ENCODE measurements at places on chromosomes 11 and 22.

GRCh38 chr22:38414009-38414395 is 41.0 kb downstream of the KCNJ4 start:
- DNase-seq = no peak

DNA sequence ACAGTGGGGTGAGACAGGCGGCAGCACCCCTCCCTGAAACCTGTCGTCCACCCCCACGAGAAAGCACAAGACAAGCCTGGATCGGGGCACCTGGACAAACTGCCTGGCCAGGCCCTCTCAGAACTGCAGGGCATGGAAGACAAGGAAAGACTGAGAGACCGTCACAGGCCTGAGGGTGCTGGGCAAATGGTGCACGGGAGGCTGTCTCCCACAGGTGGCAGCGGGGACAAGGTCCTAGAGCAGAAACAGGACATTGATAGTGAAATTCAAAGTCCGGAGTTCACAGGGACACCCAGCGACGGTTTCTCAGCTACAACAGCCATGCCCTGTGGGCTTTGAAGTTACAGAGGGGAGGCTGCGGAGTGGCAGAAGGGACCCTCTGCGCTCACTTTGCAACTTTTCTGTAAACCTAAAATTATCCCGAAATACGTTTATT is 20.6 kb downstream of the DRD4 start:
- DNase-seq = no peak

- DNase-seq = no peak
These were observed 34.5 kb downstream of the WT1 start for GRCh38 chr11:32400670-32401369.

DNA sequence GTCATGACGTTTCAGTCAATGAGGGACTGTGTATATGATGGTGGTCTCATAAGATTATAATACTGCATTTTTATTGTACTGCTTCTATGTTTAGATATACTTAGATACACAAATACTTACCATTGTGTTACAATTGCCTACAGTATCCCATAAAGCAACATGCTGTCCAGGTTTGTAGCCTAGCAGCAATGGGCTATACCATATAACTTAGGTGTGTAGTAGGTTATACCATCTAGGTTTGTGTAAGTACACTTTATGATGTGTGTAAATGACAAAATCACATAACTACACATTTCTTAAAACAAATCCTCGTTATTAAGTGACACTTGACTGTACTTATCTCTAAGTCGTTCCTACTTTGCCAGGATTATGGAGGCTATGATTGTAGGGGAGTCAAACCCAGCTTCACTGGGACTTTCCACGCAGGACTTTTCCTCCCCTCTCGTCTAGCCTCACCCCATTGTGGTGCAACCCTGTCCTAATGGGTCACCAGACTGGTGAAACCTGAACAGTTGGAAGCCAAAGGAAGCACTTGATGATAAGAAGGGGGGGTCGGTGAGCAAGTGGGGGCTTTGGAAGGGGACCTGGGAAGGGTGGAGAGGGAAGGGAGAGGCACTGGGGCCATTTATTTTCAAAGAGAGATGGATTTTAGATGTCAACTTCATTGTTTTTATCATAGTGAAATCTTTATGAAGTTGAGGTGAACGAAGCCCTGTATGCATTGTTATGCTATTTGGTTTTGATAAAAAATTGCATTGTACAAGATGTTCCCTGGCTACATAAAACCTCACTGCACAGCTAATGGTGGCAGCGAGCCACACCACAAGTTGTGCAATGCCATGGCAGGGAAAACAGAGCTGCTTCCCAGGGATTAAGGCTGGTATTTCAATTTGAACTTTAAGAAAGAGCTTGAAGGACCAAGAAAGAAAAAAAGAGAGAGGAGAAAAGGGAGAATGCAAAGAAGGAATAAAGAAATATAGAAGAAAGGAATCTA is 129.1 kb downstream of the EHF start:
- no peak for DNase-seq

- no peak for DNase-seq
These were observed 53.4 kb downstream of the FAM181B start for GRCh38 chr11:82680252-82680651.

DNA sequence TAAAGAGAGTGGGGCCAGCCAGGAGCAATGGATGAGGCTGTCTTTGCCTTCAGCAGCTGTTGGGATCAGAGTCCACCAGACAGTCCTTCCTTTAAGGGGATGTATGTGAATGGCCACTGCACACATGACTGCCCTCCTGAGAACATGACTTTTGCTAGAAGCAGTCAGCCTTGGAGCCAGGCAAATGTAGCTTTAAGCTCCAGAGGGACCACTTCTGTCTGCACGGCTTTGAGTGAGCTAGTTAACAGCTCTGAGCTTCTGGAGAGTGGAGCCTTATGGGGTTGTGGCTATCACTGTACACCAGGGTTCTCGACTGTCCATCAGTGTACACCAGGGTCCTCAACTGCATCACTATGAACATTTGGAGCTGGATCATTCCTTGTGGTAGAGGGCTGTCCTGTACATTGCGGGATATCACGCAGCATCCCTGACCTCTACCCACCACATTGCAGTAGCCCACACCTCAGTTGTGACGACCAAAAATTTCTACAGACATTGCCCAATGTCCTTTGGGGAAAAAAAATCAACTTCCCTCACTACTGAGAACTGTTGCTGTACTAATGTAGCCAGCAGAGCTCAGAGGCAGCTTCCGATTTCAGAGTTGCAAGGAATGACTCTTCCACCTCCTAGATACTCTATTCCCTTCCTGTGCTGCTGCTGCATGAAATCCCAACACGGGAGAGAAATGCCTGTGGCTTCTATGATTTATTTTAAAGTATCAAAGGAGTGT is 169.4 kb downstream of the MYO18B start:
- DNase-seq = no peak

GRCh38 chr11:75525433-75526191 is at the start of gene GDPD5:
Gene GDPD5, minus strand, starts transcription at chr11:75525941. Its CDS starts 48,206 bp downstream, at chr11:75477735.
- DNase-seq = peak; percentile 67

DNA sequence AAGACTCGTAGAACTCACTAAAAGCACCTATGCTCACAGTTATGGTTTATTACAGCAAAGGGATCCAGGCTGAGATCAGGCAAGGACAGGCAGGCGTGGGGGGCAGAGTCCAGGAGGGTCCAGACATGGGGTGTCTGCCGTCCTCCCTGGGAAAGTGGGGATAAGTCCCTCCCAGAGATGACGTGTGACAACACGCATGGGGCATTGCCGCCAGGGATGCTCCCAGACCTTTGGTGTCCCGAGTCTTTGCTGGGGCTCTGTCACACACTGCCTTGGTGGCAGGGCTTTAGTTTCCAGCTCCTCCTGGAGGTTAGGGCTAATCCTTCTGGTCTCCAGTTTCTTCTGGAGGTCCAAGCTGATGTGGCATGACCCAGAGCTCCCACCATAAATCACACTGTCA is 226.7 kb downstream of the CTTN start:
- no peak for DNase-seq

DNA sequence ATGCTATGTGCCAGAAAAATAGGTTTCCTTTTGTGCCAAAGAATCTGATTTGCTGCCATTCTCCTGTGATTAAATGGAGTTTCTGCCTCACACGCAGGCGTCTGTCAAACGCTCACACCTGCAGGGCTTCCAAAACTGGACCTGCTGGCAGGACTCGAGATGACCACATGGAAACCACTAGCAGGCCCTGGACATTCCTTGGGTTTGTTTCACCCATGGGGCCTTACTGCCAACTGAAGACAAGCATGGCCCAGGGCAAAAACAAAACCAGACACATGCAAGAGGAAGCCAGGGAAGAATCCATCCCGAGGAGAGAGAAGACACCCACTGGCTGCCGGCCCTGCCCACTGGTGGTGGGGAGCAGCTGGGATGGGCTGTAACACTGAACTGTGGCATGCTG is 55.9 kb upstream of the MN1 start:
- DNase-seq = no peak

GRCh38 chr11:93733474-93733873 is 7.8 kb downstream of the TAF1D start:
- no peak for DNase-seq

GRCh38 chr22:22111267-22111751 is 128.7 kb upstream of the TOP3B start:
- no peak for DNase-seq

DNA sequence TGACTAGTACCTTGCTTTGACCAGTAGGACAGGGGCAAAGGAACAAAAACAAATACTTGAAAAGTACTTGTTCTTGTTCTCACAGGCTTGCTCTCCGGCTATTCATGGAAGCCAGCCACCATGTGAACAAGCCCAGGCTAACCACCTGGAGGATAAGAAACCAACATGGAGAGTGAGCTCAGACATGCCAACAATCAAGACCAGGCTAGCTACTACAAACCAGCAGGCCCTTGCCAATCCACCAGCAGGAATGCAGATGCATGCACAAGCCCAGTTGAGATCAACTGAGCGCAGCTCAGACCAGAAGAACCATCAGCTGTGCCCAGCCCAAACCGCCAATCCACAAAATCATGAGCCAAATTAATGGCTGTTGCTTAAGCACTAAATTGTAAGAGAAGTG is 180.1 kb upstream of the ISX start:
- no peak for DNase-seq

DNA sequence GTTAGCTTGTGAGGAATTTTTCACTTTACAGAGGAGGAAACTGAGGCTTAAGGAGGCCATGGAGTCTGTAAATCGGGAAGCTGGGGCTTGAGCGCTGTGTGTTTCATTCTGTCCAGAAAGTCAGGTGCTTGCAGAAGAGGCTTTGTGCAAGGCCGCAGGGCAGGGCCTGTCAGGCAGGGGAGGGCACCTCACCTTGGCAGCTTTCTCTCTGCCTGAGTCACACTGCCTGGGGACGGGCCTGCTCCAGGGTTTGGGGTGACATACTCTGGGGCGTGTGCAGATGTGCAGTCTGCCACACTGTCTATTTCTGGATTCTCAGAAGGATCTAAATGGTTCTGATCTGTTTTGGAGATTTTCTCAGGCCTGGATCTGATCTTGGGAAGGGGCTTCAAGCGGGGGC is 8.4 kb downstream of the INCENP start:
- DNase-seq = no peak

- no peak for DNase-seq
These were observed 415.7 kb downstream of the SOX6 start for GRCh38 chr11:15940462-15941205.

- DNase-seq = no peak
These were observed 185.1 kb downstream of the CWF19L2 start for GRCh38 chr11:107272561-107272960.

GRCh38 chr11:45180179-45180847 is 33.9 kb downstream of the PRDM11 start:
- peak; percentile 63 for DNase-seq

- no peak for DNase-seq
These were observed 8.5 kb downstream of the DCHS1 start for GRCh38 chr11:6646918-6647679.

DNA sequence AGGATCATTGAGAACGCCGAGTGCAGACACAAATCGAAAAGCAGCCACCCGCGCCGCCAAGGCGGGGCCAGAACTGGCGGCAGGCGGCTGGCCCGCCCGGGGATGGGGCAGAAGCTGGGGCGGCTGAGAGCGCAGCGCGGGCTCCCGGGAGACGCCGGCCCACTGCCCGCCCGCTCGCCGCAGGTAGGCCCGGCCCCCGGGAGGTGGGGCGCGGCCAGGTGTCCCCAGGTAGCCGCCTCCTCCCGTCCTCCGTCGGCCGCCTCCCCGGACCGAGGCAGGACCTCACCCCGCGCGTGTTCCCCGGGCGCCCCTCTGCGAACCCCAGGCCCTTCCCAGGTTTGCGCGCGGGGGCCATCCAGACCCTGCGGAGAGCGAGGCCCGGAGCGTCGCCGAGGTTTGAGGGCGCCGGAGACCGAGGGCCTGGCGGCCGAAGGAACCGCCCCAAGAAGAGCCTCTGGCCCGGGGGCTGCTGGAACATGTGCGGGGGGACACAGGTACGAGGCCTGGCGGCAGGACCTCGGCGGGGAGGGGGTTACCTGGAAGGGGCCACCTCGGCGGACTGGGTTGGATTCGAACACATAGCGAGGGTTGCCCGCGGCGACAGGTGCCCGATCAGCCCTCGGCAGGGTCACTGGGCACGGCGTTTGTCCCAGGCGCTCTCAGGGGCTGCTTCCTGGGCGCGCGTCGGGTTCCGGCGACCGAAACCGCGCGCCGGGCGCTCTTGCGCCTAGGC is at the start of gene PRRG4:
PRRG4 (plus strand) TSS at position 248 of the 733 bp plus-strand sequence. CDS start 603 bp downstream, outside the sequence.
- no peak for DNase-seq

GRCh38 chr22:19637408-19638281 is 76.7 kb upstream of the SEPTIN5 start:
- no peak for DNase-seq

- no peak for DNase-seq
These were observed 74.9 kb downstream of the DSCAML1 start for GRCh38 chr11:117722082-117722481.

GRCh38 chr11:68297812-68298658 is 14.4 kb upstream of the LRP5 start:
- DNase-seq = peak; percentile 42

DNA sequence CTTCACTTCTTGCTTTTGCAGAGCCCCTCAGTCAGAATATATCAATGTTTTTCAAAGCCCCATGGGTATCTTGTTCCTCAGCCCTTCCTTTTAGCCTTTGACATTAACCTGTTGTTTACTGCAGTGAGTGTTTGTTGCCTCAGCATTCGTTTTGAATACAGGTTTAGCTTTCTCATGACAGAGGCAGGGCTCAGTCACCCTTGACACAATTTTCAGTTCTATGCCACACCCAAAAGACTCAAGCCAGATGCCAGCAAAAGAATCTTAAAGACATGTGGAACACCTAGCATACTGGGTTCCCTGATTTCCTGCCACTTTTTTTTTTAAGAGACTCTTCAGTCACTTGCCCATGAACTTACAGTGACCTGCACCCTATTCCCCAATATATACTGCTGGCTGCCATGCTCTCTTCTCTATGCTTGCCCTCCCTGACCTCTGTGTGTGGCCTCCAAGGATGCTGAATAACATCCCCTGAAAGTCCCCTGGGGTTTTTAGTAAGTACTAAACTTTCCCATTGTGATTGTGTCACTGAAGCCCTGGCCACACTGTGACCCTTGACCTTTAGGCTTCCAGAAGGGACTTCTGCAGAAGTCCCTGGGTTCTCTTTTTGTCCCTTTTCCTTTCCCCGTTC is 1225.5 kb downstream of the TBC1D22A start:
- DNase-seq = no peak

GRCh38 chr22:45819305-45819704 is 147.7 kb downstream of the ATXN10 start:
- no peak for DNase-seq

GRCh38 chr11:122199661-122200060 is 83.6 kb upstream of the BLID start:
- DNase-seq = no peak

GRCh38 chr22:40183029-40183581 is 5.4 kb downstream of the TNRC6B start:
- DNase-seq = no peak

DNA sequence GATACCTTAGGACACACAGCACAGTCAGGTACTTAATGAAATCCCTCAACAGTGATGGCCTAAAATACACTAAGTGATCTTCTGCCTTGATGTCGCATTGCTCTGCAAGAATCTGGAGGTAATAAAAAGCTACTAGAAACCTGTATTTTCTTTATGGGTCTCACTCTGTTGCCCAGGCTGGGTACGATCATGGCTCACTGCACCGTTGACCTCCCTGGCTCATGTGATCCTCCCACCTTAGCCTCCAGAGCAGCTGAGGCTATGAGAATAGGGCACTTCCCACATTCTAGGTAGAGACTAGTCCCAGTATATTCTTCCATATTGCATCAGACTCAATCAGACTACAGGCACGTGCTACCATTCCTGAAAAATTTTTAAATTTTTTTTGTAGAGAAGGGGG is 21.7 kb downstream of the VSIG10L2 start:
- DNase-seq = no peak

Measured in NCI-H524 (cell line).